Fibroblast of the conjunctiva (primary cell): ENCODE measurements at places on chromosomes 6 and 20.
A peak's percentile ranks its signal among the peaks of the same experiment; 100 is the strongest.

GRCh38 chr20:46006022-46006705, 2.5 kb upstream of the MMP9 start:
- DNase-seq: no peak

GRCh38 chr20:35527122-35527769, 2.2 kb downstream of the C20orf173 start:
- DNase-seq: no peak

DNA sequence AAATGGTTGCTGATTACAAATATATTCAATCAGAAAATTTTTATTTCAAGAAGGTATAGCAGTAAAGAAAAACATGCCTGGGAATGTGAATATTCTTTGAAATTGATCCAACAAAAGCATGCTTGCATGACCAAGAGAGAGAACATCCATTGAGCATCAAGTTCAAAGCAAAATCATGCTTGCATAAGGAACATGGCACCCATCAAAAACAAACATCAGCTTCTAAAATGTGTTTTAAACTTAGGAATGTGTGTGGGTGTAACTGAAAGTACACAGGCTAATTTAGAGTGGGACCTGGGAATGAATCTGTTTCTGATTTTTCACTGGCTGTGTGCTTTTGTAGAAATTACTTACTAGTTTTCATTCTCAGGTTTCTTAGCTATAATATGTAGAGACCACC, 5.6 kb downstream of the SLC17A5 start:
- no peak for DNase-seq

DNA sequence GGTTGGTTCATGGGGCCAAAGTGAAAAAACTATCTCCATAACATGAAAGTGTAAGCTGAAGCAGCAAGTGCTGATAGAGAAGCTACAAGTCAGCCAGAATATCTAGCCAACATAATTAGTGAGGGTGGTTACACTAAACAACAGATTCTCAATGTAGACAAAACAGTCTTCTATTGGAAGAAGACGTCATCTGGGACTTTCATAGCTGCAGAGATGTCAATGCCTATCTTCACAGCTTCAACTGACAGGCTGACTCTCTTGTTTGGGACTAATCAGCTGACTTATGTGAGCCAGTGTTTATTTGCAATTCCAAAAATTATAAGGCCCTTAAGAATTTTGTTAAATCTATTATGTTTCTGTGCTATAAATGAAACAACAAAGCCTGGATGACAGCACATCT, 63.2 kb downstream of the GMDS start:
- no peak for DNase-seq

DNA sequence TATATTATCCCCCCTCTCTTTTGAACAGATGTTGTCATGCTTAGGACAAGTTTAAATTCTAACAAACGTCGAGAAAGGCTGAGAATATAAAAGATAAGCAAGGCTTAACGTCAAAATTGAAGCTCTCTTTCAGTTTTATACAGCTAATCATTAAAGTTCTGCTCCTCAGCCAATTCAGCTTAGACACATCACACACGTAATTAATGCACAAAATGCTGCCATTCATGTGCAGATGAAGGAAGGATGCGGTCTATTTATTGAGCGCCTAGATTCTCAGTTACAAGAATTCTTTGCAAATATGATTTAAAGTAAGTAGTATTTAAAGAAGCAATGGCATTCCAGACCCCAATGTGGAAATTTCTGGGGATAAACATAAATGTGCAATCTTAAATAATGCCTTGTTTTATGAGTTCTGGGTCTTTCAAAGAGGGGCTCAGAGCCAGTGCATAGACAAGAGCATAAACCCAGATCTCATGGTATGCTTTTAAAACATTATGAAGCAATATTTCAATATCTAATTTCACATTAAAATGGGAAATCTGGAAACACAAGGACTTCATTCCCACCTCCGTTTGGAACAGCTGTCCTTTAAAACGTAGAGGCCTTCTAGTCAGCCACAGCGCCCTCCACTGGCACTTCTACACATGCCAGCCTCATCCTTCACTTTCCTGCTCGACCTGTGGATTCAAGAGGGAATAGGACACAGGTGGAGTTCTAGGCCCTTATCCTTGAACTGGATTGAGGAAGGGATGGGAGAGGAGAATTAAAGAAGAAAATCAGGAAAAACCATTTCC, 85.8 kb downstream of the LYRM4 start:
- DNase-seq: no peak

DNA sequence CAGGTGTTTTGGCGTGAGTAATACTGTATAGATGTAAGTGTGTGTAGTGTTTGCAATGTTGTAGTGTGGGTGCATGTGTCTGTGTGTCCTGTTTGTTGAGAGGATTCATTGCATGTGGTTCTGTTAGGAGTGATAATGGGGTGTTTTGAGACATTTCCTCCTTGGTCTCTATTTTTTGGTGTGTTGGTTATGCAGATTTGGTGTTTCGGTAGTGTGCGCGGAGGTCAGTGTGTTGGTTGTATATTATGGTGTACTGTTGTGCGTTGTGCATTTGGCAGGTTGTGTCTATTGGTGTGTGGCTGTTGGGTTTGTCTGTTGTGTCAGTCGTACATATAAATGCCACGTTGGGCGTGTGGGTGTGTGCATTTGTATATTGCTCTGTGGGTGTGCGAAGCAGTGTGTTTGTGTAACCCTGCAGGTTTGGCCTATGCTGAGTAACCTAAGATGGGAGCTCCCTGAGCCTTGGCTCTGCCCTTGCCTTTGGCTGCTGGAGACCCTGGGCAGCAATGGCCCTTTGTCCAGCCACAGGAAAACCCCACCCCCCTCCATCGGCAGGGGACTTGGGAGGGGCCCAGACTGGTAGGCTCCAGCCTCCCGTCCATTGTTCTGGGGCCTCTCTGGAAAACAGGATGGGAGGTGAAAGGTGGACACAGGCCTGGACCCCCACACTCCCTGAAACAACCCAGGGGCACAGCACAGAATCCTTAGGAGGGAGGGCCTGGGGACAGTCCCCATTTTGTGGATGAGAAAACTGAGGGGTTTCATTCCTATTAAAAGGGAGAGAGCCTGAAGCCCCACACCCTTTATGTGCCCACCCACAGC, 10.3 kb upstream of the ID1 start:
- DNase-seq: no peak

DNA sequence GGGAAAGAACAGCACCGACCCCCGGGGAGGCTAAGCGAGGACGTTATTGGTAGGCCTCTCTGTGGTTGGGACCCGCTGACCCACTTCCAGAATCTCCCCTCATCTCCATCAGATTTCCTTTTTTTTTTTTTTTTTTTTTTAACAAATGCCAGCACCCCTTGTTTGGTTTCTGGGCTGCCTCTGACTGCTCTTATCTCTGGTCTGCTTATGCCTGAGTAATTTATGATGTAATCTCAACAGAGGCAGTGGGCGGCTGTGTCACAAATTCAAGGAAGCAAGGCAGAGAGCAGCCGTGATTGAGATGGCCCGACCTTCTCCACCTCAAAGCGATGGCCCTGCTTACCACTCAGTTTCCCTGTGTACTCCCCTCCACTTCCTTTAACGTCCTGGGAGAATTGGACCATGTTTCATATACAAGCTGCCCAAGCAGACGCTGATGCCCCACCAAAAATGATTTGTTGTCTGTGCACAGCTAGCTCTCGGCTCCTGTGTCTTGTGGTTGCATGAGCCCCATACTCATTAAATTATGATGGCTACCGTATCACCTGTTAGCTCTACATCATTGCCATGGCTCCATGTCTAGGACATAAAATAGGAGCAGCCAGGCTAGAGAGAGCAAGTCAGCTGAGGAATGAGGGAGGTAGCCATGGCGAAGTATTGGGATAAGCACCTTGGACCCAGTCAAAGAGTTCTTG, 98.1 kb downstream of the ZNF217 start:
- DNase-seq: no peak

DNA sequence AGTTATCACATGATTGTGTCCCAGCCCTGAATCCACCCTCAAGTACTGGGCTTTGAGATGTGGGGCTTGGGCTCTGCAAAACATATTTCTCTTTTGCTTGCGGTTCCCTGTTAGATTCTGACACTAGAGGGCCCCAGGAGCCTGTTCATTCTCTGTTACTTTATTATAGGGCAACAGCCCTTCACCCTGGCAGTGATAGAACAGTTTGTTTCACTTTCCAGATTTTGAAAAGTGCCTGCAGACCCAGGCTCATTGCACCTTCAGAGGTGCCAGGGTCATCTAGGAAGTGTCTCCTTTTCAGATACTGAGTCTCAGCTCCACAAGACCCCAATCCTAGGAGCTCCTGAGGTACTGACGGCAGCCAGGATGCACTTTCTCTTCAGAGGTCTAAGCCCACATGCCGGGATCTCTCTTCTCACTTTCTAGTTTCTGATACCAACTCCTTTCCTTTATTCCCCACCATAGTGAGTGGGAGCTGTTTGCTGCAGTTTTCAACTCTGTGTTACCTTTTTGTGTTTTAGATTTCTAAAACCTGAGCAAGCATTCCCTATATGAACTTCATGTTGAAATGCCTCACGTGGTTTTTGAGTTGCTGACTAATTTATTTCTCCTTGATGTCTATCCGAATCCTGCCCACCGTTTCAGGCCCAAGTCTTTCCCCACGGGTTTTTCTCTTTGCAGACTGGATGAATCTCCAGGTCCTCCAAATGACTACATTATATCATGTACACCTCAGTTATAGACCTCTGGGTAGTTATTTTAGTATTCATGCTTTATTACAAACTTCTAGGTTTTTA, 10.9 kb downstream of the ABT1 start:
- DNase-seq: peak; percentile 35

GRCh38 chr6:43500921-43501320, 9.2 kb downstream of the LRRC73 start:
- no peak for DNase-seq

DNA sequence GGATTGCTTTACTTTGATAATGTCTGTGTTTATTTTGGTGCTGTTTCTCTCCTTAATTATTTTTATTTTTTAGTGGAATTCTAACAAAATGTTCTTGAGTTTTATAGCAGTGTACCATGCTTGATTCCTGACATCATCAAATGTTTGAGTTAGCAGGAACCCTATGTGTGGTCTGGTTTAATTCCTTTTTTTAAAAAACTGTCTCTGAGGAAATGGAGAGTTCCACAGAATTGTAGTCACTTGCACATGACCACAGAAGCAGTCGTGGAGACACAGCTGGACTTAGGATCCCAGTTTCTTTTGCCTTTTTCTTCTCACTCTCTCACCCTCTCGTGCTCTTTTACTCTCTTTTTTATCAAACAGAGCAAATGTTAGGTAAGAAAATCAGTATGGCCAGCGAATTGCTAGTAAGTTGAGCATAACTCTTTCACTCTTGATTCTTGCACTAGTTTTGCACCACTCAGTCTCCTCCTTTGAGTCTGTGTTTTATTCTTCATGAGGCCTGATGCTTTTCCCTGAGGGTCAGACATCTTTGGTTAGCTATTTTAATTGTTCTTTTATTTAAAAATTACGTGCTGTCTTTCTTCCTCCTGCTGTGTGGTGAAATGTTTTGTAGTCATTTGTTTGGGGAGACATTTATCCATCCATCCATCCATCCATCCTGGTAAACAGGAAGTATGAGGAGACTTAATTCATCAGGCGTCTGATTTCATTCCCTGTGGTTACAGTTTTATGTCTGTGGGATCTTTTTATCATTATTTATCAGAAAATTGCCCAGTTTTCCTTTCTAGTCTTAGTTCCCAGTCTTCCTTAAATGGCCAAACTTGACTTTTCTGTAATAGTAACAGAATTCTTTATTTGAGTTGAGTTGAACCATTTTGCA, 83.0 kb downstream of the SCAF8 start:
- no peak for DNase-seq

- DNase-seq: no peak
Observed at GRCh38 chr6:26187981-26188635, 100.9 kb downstream of the HFE start.

DNA sequence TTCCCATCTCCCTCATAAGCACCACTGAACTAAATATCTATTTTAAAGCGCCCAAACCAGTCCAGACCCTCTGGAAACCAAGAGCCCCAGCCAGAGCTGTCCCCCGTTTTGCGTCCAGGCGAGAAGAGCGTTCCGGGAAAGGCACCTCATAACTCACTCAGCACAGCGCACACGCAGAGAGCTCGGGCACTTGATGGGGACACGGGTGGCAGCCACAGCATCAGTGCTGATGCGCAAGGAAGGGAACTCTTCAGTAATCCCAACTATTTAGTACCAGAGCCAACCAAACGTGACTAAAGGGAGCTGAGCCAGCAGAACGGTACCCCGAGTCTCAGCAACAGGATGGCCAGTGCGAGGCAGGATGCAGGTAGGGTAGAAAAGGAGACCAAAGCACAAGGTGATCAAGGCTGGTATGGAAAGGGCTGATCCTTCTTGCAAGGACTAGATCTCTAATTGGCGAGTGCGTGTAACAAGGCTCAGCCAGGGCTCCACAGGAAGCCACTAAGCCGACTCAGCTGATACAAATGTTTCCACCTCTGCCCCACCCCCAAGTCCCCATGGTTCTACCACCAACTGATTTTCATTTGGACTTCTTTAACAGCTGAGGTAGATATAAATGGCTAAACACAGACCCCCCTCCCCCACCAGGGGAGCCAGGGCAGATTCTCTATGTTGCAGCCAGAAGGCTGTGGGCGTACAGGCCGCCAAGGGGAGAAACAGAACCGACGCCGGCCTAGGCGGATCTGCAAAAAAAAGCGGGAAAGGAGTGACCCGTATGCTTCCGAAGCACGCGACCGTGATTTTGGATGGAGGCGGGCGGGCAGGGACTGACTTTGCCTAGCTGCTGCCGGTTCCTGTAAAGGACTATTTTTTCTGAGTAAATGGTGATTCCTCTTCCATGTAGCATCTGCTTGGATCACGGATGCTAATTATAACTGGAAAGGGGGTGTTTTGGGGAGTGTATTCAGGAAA, 183.5 kb upstream of the COL21A1 start:
- no peak for DNase-seq

GRCh38 chr6:118935978-118936703, 1.2 kb upstream of the MCM9 start:
- DNase-seq: no peak

- no peak for DNase-seq
Observed at GRCh38 chr6:113125626-113126025, 731.5 kb upstream of the MARCKS start.

GRCh38 chr20:16580147-16580546, 6.9 kb upstream of the KIF16B start:
- DNase-seq: peak; percentile 63

DNA sequence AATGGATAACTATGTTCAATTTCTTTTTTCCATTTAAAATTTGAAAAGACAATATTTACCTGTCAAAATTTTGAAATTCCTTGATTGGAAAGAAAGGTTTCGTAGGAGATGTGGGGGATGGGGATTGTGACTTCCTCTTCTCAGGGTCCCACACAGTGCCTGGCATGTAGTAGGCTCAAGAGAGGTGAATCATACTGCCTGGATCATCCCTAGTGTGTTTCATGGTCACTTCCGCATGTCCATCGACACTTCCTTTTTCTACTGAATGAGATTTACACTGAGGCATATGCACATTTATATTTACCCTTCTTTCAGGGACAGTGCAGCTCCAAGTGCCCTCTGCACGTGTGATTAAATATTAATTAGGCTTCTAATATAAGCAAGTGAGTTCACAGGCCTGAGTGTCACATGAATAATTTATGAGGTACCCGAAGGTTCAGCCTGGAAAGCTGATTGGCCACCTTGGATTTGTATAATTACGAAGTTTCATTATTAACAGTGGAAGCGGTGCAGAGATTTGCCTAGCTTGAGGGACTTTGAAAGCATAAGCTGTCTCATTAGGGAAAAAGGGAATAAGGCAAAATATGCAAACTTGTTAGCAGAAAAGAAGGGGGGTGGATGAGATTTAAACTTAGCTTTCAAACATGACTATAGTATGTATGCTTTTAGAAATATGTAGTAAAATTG, 177.5 kb upstream of the MMS22L start:
- no peak for DNase-seq
